ENCODE measurements at places on chromosomes 2 and 18. TPM values are rescaled to one million over a fixed set of nuclear protein-coding genes. Genes with fewer than 3 reads are reported as not detected.
A peak's percentile ranks its signal among the peaks of the same experiment; 100 is the strongest.

- DNase-seq: no peak
- no peaks in the 10 kb centered on the region for H3K36me3 ChIP-seq
- no peaks in the 10 kb centered on the region for H3K4me1 ChIP-seq
- H3K27me3 ChIP-seq: no peaks in the 10 kb centered on the region
Measured at GRCh38 chr18:34018336-34018735, 206.4 kb downstream of the NOL4 start.

DNA sequence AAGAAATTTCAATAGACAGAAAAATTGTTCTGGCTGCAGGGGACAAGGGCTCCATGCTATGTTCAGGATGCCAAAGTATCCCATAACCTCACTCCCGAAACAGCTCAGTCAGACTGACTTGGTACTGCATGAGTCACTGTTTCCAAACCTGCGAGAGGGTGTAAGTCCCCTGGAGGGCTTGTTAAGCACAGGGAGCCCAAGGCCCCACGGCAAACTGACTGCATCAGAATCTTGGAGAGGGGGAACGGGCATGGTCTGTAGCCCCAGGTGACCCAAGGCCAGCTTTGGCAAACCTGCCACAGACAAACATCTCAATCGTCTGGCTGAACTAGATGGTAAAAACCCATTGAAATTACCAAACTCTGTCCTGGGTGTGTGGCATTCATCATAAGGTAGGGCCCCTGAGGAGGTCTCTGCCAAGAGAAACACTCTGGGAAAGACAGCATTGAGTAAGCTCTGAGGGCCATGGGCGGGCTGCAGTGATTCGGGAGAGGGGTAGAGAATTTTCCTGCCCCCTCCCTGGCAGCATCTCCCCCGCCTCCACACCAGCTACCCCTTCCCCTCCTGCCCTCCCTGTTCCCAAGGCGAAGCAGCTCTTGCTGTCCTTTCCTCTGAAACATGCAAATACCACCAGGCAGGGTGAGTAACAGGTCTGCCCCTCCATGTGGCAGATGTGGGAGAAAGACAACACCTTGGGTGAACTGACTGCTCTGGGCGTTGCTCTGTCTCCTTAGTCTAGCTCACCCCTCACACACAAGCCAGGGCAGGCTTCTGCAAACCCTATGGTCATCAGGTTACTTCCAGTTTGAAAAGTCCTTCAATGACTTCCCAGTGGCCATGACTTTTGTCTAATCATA lies 274.7 kb upstream of the SIX2 start:
- peak overlapping the region; percentile 86 for H3K27ac ChIP-seq
- H3K4me3 ChIP-seq: no peak overlapping the region
- peaks cover 7% of the 10 kb centered on the region for H3K4me1 ChIP-seq
- no peaks in the 10 kb centered on the region for H3K36me3 ChIP-seq
- no peaks in the 10 kb centered on the region for H3K27me3 ChIP-seq

DNA sequence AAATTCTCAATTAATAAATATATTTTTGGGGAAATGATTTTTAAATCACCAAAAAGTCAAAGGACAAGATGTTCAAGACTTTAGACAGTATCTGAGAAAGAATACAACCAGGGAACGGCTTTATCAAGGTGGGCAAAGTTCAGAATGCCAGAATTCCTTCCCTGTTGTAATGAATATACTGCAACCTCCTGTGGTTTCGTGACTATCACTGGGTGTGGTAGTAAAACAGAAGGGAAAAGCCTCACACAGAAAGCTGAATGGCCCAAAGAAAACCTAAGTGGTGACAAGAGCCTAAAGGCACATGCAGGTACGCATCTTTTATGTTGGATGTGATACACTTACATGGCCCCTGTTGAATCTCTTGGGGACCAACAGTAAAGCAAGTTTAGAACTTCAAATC lies 37.1 kb downstream of the MBD2 start:
- H3K27ac ChIP-seq: no peak overlapping the region
- no peak for DNase-seq
- no peak overlapping the region for H3K4me3 ChIP-seq
- no peaks in the 10 kb centered on the region for H3K4me1 ChIP-seq
- H3K27me3 ChIP-seq: no peaks in the 10 kb centered on the region

GRCh38 chr2:156489195-156489594 lies 53.0 kb downstream of the GPD2 start:
- no peak for DNase-seq
- no peaks in the 10 kb centered on the region for H3K4me1 ChIP-seq
- H3K27me3 ChIP-seq: no peaks in the 10 kb centered on the region

DNA sequence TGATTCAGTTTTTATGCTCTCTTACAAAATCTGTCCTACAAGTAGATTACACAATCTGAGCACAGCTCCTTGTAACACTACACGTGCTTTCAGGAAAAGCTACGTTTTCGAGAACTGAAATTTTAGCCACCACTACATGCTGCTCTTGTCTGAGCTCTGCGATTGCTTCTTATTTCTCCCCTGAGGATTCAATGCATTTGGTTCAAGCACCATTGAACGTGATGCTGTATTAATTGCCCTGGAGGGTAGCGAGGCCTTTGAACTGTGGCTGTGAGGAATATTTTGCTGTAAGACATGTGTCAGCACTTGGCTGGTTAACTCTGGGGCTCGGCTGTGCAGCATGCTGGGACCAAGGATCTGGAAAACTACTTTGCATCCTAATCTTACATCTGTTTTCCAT lies 405.8 kb downstream of the EPHA4 start:
- H3K4me3 ChIP-seq: no peak overlapping the region
- H3K4me1 ChIP-seq: no peaks in the 10 kb centered on the region
- H3K27ac ChIP-seq: no peak overlapping the region
- no peaks in the 10 kb centered on the region for H3K36me3 ChIP-seq
- no peak for DNase-seq

DNA sequence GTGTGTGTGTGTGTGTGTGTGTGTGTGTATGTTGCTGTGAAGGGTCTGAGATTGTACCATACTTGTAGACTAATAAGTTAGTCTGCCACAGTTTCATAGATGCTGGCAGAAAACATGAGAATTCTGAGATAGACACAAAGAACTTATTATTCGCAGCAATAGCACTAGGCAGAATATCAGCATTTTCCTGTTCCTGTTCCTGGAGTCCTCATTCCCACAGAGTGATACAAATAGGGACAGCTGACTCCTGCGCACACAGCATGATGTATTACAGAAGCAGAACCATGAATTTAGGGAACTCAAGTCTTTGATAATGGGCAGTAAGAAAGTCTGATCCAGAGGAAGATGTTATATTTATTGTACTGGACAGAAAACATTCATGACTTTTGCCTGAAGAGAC lies 1466.3 kb downstream of the DPP10 start:
- H3K27me3 ChIP-seq: no peaks in the 10 kb centered on the region
- no peaks in the 10 kb centered on the region for H3K36me3 ChIP-seq
- no peak for DNase-seq
- no peak overlapping the region for H3K27ac ChIP-seq
- no peaks in the 10 kb centered on the region for H3K4me1 ChIP-seq

- H3K4me3 ChIP-seq: no peak overlapping the region
- no peak overlapping the region for H3K27ac ChIP-seq
- no peaks in the 10 kb centered on the region for H3K27me3 ChIP-seq
- no peaks in the 10 kb centered on the region for H3K36me3 ChIP-seq
- peaks cover 5% of the 10 kb centered on the region for H3K4me1 ChIP-seq
Measured at GRCh38 chr18:79954791-79955190, 3.3 kb upstream of the SLC66A2 start.

DNA sequence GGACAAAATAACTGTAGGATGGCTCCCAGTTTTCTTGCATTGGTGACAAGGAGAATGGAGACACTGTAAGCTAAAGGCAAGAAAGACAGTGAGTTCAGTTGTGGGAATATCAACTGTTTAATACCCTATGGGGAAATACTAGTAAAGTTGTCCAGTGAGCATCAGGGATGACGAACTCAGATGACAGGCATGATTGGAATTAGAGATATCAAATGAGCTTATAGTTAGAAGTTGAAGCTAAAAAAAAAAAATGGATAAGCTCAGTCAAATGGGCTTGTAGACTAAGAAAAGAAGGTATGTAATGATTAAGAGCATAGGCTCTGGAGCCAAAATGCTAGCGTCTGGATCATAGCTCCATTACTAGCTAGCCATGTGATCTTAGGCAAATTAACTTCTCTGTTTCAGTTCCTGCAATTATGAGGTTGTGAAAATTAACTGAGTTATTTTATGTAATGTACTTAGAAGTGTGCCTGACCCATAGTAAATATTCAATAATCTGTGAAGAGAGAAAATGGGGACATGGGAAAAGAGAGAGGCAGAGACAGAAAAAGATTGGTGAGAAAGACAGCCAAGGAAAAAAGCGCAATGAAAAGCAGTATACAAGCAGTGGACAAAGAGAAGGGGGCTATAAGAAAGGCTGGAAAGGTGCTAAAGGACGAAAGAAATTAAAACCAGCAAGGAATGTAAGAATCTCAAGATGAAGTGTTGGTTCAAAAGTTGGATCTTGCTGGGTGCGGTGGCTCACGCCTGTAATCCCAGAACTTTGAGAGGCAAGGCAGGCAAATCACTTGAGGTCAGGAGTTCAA lies 95.7 kb upstream of the SLC39A10 start:
- H3K4me3 ChIP-seq: no peak overlapping the region
- no peak for DNase-seq
- H3K4me1 ChIP-seq: no peaks in the 10 kb centered on the region

DNA sequence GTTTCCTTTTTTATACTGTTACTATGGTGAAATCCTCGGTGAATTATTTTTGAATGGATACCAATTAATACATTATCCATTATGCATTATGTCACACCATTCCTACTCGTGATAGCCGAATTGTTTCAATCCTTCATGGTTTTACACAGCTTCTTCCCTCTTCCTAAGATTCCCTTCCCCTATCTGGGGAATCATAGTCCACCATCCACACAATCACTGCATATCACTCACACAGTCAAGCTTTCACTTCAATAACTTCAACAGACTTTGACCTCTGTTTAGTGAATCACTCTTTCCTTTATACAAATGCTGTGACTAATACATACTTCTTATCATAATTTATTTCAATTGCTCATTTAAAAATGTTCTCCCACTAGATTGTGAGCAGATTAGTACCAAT lies 1108.1 kb upstream of the LRRTM1 start:
- H3K27me3 ChIP-seq: no peaks in the 10 kb centered on the region
- DNase-seq: no peak
- H3K4me3 ChIP-seq: no peak overlapping the region

DNA sequence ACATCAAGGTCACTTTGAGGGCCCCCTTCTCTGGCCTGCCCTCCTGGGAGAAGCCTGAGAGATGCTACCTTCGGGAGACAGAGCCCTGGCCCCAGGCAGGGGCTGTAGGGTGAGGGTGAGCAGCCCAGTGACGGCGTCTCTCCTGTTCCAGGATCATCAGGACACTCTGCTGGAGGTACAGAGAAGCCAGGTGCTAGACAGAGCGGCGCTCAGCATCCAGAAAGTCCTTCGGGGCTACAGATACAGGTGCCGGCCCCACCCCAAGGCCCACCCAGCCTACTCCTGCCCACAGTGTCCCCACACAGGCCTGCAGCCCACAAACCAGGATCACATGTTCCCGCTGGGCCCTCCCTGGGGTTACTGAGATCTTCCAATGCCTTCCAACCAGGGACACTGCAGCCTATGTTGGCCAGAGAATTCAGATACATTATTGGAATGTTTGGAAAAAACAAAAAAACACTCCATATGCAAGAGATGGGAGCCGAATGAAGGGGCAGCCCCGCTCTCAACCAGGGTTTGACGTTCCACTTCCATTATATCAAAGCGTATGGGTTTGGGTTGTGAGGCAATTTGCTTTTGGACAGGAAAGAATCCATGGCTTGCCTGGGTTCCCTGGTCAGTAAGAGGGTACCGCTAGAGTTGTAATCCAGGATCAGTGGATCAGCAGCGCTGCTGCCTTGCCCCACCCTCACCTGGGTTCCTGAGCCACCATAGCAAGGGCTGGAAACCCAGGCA lies 49.5 kb upstream of the GPR17 start:
- H3K27me3 ChIP-seq: no peaks in the 10 kb centered on the region
- H3K27ac ChIP-seq: no peak overlapping the region
- no peak for DNase-seq
- no peak overlapping the region for H3K4me3 ChIP-seq
- H3K36me3 ChIP-seq: no peaks in the 10 kb centered on the region
- peaks cover 6% of the 10 kb centered on the region for H3K4me1 ChIP-seq

DNA sequence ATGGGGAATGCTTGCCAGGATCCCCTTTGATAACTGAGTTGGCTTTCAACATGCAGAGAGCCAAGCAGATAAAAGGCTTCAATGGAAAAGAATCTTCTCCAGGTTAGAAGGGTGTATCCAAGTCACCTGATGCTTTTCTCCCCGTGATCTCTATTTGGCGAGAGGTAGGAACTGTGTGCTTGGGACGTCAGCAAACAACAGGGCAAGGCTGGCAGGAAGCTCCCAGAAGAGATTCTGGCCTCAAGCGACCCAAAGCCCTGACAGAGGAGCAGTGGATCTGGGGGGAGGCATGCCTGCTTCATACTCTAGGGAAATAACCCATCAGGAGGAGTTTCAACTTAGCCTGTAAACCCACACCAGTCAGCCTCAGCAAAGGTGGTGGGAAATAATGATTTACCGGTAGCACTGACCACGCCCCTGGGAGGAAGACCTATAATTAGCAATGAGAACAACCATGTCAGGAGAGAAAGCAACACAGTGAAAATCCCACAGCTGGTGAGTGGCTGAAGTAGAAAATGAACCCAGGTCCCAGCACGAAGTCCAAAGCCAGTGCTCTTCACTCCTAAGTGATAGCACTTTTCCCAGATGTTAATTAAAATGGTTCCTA lies 76.3 kb upstream of the SEC11C start:
- no peak overlapping the region for H3K4me3 ChIP-seq
- H3K27me3 ChIP-seq: no peaks in the 10 kb centered on the region
- H3K27ac ChIP-seq: no peak overlapping the region
- H3K36me3 ChIP-seq: no peaks in the 10 kb centered on the region
- no peak for DNase-seq

GRCh38 chr2:35790292-35790691 lies 565.3 kb upstream of the CRIM1 start:
- H3K4me1 ChIP-seq: no peaks in the 10 kb centered on the region
- H3K4me3 ChIP-seq: no peak overlapping the region
- DNase-seq: no peak
- H3K36me3 ChIP-seq: no peaks in the 10 kb centered on the region

- no peak for DNase-seq
- H3K36me3 ChIP-seq: no peaks in the 10 kb centered on the region
- H3K27me3 ChIP-seq: no peaks in the 10 kb centered on the region
Measured at GRCh38 chr2:133652398-133652797, 84.1 kb upstream of the NCKAP5 start.

DNA sequence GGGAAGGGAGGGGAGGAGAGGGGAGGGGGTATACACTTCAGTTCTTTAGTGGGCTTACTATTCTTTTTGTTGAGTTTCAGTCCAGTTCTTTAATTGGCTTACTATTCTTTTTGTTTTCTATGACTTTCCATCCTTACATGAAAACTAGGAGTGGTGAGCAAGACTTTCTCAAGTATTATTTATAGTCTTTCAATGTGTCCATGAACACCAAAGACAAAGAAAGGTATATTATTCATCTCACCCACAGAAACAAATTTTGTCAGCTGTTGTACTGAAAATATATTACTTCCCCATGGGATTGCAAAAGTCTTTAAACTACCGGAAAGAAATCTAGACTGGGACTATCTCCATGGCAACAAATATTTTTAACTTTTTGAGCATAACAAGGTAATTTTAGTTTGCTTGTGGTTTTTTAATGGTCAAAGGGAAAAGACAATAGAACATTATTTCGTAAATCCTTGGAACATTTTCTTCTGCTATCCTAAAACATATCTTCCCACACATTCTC lies 17.6 kb downstream of the ADAM17 start:
- H3K36me3 ChIP-seq: no peaks in the 10 kb centered on the region
- DNase-seq: no peak
- peak overlapping the region; percentile 32 for H3K4me3 ChIP-seq
- H3K27ac ChIP-seq: peak overlapping the region; percentile 44

Gene PLB1
- total RNA-seq: 19.2 TPM

Gene SULT1C4
- total RNA-seq: 2.8 TPM

Gene RAB17
- 6.5 TPM for total RNA-seq
